A549 treated with Hydrocortisone at 1 μM for 4 hours (cell line): ENCODE measurements at places on chromosomes 6 and 20. TPM values are rescaled to one million over a fixed set of nuclear protein-coding genes. Genes with fewer than 3 reads are reported as not detected.

The RGL2 gene
- 11.7 to 14.0 TPM (median 13.1 TPM) in 5 replicates for total RNA-seq

The PROCR gene
- total RNA-seq, result 105 to 147 TPM (median 140 TPM) in 5 replicates

The LAMA4 gene
- 1.1 to 1.5 TPM (median 1.3 TPM) in 5 replicates for total RNA-seq

The TFAP2A gene
- 9.1 to 10.4 TPM (median 9.5 TPM) in 5 replicates for total RNA-seq

The LIME1 gene
- 5.0 to 9.8 TPM (median 8.9 TPM) in 5 replicates for total RNA-seq

The MSH5 gene
- 10.7 to 15.7 TPM (median 13.4 TPM) in 5 replicates for total RNA-seq

The VGLL2 gene
- total RNA-seq, result not detected in 5 replicates

The PGC gene
- 0.08 to 0.14 TPM (median 0.12 TPM) in 3 of 5 replicates, not detected in the others for total RNA-seq

The FLRT3 gene
- 1.9 to 3.7 TPM (median 2.0 TPM) in 5 replicates for total RNA-seq

The COL9A3 gene
- 0.33 to 0.70 TPM (median 0.55 TPM) in 5 replicates for total RNA-seq

The IL17A gene
- total RNA-seq, result not detected in 5 replicates
